ENCODE measurements at places on chromosomes 11 and 22. TPM values are rescaled to one million over a fixed set of nuclear protein-coding genes. Genes with fewer than 3 reads are reported as not detected.

Gene SH3BP1
- 126 TPM for total RNA-seq

Gene CNGA4
- total RNA-seq = 0.20 TPM

Gene KLHDC7B
- 5.9 TPM for total RNA-seq

Gene PIK3C2A
- total RNA-seq = 34.4 TPM

Gene KCNJ1
- total RNA-seq = not detected

Gene CRKL
- total RNA-seq = 49.5 TPM

Gene PITPNB
- total RNA-seq = 69.3 TPM

Gene INPP5J
- total RNA-seq = not detected

Gene C11orf16
- not detected for total RNA-seq

Gene SDHD
- total RNA-seq = 37.0 TPM

Gene RELA
- 295 TPM for total RNA-seq

Gene ACTN3
- total RNA-seq = not detected

Gene IFITM2
- total RNA-seq = 376 TPM

Gene YPEL1
- total RNA-seq = 8.9 TPM

Gene MMP1
- not detected for total RNA-seq

Gene DMC1
- not detected for total RNA-seq

Gene OR8D4
- total RNA-seq = not detected

Gene SULT4A1
- not detected for total RNA-seq

Gene RBMXL2
- not detected for total RNA-seq

Gene OR6T1
- not detected for total RNA-seq

Gene SNX19
- total RNA-seq = 63.5 TPM

Gene SMC1B
- total RNA-seq = not detected

Gene APOL6
- 71.9 TPM for total RNA-seq

Gene BDNF
- not detected for total RNA-seq

Gene DGAT2
- total RNA-seq = 0.42 TPM

Data from CD4-positive, CD25-positive, alpha-beta regulatory T cell (primary cell).